ENCODE measurements at places on chromosomes 7 and 10.

- no peak for DNase-seq
Measured at GRCh38 chr10:122642726-122643605, 56.7 kb downstream of the C10orf120 start.

DNA sequence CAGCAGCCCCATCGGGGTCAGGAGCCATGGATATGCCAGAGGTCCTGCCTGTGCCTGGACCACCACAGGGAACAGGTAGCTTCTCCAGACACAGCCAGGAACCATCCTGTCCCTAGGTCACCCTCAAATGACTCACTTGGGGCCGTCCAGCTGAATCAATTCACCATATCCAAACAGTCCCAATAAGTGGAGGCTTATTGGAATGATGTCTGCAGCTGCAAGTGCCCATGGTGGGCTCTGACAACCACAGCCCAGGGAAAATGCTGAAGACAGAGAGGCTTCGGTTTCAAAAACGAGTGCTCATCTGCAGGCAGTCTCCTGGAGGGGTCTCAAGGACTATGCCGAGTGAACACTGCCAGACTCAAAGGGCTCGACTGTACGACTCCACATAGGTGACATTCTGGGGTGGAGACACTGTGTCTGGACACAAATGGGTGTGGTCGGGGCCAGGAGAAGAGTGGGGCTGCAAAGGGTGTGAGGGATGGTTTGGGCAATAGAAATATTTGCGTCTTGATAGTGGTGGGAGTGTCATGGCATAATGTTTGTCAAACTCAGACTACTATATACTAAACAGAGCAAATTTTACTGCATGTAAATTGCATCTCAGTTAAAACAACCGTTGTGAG, 204.8 kb downstream of the TNS3 start:
- no peak for DNase-seq

- no peak for DNase-seq
Measured at GRCh38 chr7:82423446-82423845, 20.1 kb downstream of the CACNA2D1 start.

- DNase-seq = peak; percentile 89
Measured at GRCh38 chr10:114697061-114697598, 39.1 kb upstream of the ABLIM1 start.

GRCh38 chr7:148093375-148094166, 497.0 kb upstream of the C7orf33 start:
- DNase-seq = no peak

GRCh38 chr10:3071405-3072198, 4.3 kb downstream of the PFKP start:
- no peak for DNase-seq

GRCh38 chr10:24114556-24114955, 94.4 kb upstream of the KIAA1217 start:
- peak; percentile 13 for DNase-seq

GRCh38 chr7:102291056-102291915, 4.6 kb downstream of the SH2B2 start:
- DNase-seq = no peak

DNA sequence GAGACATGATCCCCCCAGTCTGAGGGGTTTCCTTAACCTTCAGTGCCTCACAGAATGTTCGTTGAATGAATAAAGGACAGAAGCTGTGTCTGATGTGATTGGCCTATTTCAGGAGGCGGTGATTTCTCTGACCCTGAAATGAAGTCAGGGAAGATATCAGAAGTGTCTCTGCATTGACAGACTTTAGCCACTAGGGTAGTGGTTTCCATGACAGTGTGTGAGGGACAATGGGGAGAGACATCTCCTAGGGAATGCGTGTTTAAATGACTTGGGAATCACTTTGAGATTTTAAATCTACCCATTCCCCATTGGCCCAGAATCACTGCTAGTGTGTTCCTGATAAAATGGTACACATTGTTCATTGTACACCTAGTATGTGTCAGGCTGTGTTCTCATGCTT, 132.0 kb downstream of the CFAP58 start:
- DNase-seq = no peak

GRCh38 chr7:136513744-136514143, 354.7 kb upstream of the CHRM2 start:
- DNase-seq = no peak

Data from cerebellum (tissue), 4 donors.